HFFc6 (cell line): ENCODE measurements at places on chromosomes 13 and 19. TPM values are rescaled to one million over a fixed set of nuclear protein-coding genes. Genes with fewer than 3 reads are reported as not detected.
A peak's percentile ranks its signal among the peaks of the same experiment; 100 is the strongest.

The UPK1A gene
- total RNA-seq: not detected in 3 replicates

- peak; percentile 37 for DNase-seq
Observed at GRCh38 chr19:46040952-46041500, at the start of gene IGFL4. TSS of gene IGFL4 (minus strand) at chr19:46041002. CDS start at chr19:46040962, 40 bp downstream.

GRCh38 chr13:52428295-52428694, 22.1 kb downstream of the VPS36 start:
- peak; percentile 20 for DNase-seq

The SOHLH2 gene
- total RNA-seq: 0.16 to 0.33 TPM in 2 of 3 replicates, not detected in the other

- DNase-seq: no peak
Observed at GRCh38 chr13:42474954-42475353, 99.0 kb upstream of the TNFSF11 start.

- DNase-seq: peak; percentile 75
Observed at GRCh38 chr19:11535792-11536595, 2.7 kb upstream of the CNN1 start.

- DNase-seq: no peak
Observed at GRCh38 chr19:47725759-47726401, 12.7 kb downstream of the EHD2 start.

GRCh38 chr19:47897861-47898260, 11.7 kb upstream of the SULT2A1 start:
- no peak for DNase-seq

GRCh38 chr13:79810669-79811068, 329.7 kb downstream of the NDFIP2 start:
- DNase-seq: peak; percentile 60

DNA sequence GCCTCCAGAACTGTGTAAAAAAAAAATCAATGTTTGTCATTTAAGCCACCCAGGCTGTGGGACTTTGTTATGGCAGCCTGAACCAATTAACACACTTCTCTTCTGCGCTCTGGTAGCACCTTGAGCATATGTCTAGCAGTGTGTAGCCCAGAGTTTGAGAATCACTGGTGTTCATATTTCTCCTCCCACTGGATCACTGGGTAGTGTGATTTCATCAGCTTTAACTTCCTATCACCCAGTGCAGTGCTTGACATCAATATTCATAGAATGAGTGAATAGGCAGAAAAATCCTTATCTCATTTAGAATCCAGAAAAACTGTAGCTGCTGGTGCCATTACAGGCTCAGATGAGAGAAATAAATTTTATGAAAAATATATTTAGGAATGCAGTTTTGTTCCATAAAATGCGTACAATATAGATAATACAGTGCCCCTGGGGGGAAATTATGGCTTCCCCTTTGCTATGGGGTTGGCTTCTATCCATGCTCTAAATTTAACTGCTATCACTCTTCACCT, 30.7 kb upstream of the WASF3 start:
- DNase-seq: no peak

GRCh38 chr13:48319531-48320398, 16.2 kb downstream of the RB1 start:
- no peak for DNase-seq

The RYR1 gene
- total RNA-seq: not detected in 3 replicates

DNA sequence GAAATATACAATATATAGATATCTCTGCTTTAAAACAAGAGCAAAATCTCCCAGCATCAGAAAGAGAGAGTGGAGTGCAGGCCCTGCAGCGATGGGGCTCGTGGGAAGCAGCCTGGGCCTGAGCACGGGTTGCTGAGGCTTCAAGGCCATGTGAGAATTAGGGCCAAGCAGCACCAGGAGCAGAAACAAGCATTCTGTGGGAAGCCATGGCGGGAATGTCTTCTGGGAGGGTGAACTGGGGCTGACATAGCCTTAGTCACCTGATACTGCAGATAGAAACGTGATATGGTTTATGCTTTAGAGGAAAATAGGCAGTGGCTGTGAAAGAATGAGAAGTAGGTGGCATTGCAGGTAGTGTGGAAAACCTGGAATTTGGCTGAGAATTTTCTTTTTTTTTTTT, 472.3 kb downstream of the IRS2 start:
- no peak for DNase-seq

DNA sequence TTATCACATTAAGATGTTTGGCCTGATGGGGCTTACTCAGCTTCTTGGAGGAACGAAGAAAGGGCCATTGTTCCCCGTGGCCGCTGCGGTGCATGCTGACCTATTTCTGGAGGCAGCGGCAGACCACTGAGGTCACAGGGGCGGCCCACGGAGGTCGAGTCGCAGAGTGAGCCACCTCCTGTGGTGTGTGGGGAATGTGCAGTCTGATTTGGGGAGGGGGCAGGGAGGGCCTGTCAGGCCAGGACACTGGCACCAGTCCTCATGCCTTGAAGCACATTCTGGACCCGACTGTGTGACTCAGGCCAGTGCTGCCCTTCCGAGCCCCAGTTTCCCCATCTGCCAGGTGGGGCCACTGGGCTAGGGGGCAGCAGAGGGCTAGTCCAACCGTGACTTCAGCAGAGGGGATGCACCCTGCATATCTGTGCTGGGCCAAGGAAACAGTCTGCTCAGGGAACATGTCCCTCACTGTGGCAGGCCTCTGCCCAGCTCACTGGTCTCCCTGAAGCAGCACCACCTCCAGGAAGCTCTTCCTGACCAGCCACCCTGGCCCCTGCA, 6.3 kb downstream of the SLC7A10 start:
- DNase-seq: no peak

DNA sequence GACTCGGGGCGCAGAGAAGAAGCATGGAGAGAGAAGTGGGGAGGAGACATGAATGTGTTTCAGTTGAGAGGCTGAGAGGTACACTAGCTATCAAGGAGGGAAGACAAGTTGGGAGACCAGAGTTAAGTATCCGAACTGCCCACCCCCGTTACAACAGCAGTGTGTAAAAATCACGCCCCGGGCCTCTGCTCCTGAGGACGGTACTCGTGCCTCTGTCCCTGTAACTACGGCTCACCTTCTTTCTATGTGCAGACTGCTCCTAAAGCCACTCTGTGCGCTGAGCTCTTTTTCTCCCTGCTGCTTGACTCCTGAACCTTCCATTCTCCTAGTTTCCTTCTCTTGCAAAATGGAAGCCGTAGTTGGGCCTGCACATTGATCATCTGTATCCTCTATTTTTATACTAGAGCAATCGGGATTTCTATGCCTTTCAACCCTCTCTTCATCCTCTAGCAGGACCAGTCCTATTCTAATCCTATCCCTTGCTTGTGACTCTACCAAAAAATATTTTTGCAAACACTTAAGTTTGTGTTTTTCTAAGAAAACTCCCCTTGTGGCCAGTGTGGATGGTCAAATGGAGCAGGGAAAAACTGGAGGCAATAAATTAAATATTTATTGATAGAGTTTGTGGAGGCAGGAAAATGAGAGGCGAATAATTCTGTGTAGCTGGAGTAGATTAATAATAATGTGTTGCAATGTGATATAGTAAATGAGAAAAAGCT, 569 bp downstream of the POLR1D start:
- peak; percentile 45 for DNase-seq

DNA sequence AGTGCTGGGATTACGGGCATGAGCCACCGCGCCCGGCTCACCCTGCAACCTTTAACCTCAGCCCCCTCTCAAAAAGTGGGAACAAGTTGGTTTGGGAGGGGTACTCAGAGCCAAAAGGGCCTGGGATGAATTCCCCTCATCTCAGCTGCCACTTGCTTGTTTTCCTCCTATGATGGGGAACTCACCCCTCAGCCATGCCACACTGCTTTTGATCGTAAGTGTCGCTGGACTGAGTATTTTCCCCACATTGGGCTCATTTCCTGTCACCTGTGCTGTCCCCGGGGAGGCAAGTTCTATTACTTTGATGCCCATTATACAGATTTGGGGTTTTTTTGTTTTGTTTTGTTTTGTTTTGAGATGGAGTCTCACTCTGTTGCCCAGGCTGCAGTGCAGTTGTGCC, 6.5 kb downstream of the R3HDM4 start:
- DNase-seq: no peak

- no peak for DNase-seq
Observed at GRCh38 chr13:73825143-73825542, 309.1 kb downstream of the KLF12 start.

DNA sequence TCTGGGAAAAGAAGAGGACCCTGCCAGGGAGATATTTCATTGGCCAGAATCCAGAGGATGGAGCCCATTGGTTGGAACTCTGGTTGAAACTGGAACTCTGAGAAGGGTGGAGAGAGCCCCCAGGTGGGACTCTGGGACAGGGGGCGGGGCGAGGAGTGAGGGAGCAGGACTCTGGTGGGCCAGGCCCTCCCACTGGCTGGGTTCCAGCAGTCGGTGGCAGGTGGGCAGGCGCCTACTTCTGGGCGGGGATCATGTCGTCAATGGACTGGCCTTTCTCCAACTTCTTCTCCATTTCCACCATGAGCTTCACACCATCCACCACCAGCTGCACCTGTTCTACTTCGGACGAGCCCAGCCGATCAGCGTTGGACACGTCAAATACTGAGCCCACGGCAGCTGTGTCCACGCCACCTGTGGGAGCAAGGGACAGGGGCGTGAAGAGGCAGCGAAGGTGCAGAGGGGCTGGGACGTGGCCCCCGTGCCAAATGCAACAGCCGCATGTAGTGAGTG, 16.1 kb downstream of the CKM start:
- no peak for DNase-seq

DNA sequence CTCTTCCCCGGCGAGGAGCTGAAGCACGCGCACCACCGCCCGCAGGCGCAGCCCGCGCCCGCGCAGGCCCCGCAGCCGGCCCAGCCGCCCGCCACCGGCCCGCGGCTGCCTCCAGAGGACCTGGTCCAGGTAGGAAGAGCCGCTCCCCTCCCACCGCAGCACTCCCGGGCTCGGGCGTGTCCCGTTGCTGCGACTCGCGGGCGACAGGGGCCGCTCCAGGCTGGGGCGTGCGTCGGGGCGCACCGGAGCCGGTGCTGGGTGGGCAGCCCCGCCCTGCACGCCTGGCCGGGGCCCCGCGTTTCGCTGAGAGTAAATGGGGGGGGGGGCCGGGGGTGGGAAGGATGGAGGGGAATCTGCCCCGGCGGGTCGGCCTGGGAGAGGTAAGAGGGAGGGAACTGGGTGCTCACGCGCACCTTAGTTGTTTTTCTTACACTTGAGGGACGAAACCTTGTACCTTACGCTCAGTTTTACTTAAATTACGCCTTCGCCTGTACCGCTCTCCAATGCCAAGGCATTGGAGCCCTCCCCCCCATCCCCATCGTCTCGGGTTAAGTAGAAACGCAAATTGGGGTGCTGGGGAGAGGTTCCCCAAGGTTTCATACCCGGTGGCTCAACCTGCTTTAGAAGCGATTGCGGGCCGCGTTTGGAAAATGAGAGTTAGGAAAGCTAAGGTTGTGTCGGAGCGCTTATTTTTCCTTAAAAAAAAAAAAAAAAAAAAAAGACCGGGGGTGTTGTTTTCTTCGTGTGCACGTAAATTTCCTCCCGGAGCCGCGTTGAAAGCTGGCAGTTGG, 850 bp downstream of the KLF5 start:
- DNase-seq: peak; percentile 5

DNA sequence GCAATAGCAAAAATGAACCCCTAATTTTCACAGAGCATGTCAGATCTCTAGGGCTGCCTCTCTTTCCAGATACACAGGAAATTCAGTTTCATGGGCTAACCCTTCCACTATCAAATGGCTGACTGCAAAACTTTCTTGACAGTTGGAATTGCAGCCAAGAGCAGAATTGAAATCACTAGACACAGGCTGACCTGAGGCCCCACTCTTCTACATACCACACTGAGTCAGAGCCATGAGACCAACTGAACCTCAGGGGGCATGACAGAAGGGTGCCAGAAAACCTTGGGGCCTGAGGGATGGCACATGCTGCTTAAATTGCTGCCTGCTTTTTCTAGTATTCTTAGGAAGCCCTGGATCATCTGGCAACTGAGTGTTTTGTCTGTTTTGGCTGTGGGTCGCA, 1.7 kb upstream of the DLEU7 start:
- peak; percentile 3 for DNase-seq

- no peak for DNase-seq
Observed at GRCh38 chr13:113454936-113455335, 1.6 kb upstream of the ADPRHL1 start.

GRCh38 chr13:88005188-88005587, 334.0 kb downstream of the SLITRK5 start:
- DNase-seq: no peak

DNA sequence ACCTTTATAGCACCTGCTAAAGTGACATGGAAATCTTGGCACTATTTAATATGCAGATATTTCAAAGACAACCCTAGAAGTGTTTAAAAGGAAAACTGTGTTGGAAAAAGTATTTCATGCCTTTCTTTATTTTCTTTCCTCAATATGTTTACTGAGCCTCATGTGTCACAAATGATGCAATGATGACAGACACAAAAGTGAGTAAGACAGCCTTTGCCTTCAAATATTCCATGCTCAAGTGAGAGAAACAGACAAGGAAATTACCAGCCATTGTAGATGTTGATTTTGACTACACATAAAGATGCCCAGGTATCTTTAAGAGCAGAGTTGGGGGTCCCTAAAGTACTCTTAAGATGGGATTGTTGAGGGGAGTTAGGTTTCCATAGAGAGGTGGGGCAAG, 48.0 kb upstream of the TPP2 start:
- DNase-seq: no peak

The KL gene
- not detected in 3 replicates for total RNA-seq

- DNase-seq: no peak
Observed at GRCh38 chr13:96492766-96493165, 402.9 kb downstream of the HS6ST3 start.
